Endothelial cell (in vitro differentiated cells): ENCODE measurements at places on chromosomes 11 and 22. TPM values are rescaled to one million over a fixed set of nuclear protein-coding genes. Genes with fewer than 3 reads are reported as not detected.

The ABTB2 gene
- total RNA-seq: 72.8 TPM

DNA sequence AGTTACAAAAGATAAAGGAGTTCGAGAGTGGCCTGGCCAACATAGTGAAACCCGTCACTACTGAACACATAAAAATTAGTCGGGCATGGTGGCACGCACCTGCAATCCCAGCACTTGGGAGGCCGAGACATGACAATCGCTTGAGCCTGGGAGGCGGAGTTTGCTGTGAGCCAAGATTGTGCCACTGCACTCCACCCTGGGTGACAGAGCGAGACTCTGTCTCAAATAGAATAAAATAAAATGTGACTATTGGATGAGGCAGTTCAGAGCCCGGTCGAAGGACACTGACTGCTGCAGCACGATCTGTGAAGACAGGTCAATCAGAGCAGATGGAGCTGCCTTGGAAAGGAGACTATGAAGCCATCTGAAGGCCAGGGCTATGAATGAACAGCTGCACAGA is 37.7 kb upstream of the ANO1 start:
- no peak for DNase-seq

GRCh38 chr22:24516301-24516737 is 21.2 kb downstream of the UPB1 start:
- no peak for DNase-seq

GRCh38 chr11:123203934-123204333 is 8.9 kb upstream of the CLMP start:
- no peak for DNase-seq

DNA sequence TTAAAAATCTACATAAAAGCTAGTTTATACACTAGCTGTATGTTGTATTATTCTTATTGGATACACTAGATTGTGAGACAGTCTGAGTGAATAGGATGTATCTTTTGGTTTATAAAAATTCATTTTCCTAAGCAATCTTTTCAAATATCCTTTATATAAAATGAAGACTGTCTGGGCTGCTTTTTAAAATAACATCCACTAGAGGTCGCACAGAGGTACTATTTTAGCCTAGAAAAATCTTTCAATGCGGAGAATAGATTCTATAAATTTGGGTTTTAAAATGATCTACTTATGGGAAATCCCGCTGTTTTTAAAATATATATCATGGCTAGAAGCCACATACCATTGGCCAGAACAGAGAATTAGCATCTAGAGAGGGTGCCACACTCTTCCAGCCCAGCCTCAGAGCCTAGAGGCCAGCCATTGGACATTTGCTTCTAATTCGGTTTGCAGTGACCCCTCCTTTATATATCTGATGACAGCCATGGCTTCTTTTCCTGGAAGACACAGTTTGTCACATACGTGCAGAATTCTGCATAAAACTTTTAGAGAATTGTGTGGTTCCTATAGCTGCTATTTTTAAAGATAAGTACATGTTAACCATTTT is 7.3 kb downstream of the C11orf97 start:
- no peak for DNase-seq

The TLCD5 gene
- 15.2 TPM for total RNA-seq

- DNase-seq: no peak
Observed at GRCh38 chr22:39457556-39458443, 988 bp downstream of the MGAT3 start.

GRCh38 chr22:29302681-29303465 is 3.6 kb upstream of the GAS2L1 start:
- DNase-seq: no peak

The MRGPRE gene
- total RNA-seq: not detected

The PRG2 gene
- not detected for total RNA-seq

DNA sequence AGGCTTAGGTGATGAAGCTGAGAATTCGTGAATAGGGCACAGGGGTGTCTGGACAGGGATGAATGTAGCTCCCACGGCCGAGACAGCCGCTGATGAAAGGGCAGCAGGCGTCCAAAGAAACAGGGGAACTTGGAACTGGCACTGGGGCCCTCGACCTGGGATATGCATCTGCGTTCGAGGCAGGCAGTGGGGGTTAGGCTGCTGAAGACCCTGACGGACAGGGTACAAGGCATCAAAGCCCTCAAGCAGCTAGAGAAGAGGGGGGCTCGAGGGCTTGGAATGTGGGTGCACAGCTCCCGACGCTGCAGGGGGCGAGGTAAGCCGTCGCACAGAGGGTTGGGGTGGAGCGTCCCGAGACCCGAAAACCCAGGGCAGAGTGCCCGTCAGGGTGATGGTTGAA is 6.9 kb upstream of the SYT8 start:
- no peak for DNase-seq

DNA sequence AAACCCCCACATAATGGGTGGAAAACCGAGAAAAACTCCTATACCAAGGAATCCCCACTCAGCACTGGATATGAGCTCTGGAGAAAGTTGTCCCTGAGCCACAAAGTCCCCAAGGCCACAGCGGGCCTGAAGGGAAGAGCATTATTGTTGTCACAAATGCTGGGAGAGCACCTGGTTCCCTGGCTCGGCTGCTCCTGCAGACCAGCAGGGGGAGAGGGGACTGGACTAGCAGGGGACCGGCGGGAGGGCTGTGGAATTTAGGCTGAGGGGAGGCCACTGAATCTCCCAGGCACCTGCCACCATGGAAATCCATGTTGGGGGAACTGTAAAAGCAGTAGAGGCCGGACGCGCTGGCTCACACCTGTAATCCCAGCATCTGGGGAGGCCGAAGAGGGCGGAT is 7.0 kb downstream of the PC start:
- DNase-seq: no peak

- DNase-seq: no peak
Observed at GRCh38 chr22:25070956-25071355, 118.4 kb downstream of the KIAA1671 start.

- DNase-seq: no peak
Observed at GRCh38 chr11:68775951-68776388, 24.6 kb upstream of the TESMIN start.

- DNase-seq: no peak
Observed at GRCh38 chr11:68128682-68129327, 7.6 kb upstream of the CHKA start.

The HEPN1 gene
- not detected for total RNA-seq

DNA sequence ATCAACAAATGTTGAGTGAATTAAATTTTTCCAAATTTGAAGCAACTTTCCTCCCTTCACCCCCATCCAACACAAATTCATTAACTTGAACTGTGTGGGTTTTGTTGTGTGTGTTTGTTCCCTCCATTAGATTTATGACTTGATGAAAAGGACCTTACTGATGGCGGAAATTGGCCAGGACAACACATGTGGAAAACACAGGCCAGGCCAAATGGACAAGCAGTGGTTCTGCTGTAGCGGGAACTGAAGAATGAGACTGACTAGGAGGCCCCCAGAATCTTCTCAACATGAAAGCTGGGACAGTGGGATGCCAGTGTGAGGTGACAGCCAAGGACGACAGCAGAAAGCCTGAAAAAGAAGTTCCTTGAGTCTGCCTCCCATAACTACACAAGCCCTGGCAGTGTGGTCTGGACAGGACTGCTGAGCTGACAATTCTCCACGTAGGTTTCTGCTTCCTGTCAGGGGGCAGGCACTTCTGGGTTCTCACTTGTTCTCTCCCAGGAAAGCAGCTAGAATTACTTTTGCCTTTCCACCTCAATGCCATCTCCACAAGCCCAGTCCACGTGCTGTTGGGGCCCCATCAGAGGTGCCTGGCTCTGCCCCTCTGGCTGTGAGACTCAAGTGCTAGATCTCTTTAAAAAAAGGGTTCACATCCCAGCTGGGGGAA is 94.3 kb downstream of the ETS1 start:
- no peak for DNase-seq

- DNase-seq: peak; percentile 64
Observed at GRCh38 chr11:119518746-119519730, 96.1 kb upstream of the THY1 start.

DNA sequence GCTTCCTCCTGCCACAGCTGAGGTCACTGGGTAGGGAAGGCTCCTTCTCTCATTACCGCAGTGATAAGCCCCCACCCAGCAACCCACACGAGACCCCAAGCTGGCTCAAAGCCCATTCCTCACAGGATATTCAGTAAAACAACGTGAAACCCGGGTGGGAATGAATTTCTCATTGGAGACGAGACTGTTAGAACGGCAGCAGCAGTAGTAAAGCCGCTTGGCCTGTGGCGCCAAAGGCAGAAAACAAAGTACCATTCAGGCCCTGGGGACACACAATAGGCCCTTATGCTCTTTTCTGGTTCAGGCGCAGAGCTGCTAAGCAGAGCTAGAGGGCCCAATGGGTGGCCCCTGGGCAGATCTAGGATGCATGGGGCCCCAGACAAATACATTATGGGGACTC is 45.3 kb downstream of the PC start:
- no peak for DNase-seq

DNA sequence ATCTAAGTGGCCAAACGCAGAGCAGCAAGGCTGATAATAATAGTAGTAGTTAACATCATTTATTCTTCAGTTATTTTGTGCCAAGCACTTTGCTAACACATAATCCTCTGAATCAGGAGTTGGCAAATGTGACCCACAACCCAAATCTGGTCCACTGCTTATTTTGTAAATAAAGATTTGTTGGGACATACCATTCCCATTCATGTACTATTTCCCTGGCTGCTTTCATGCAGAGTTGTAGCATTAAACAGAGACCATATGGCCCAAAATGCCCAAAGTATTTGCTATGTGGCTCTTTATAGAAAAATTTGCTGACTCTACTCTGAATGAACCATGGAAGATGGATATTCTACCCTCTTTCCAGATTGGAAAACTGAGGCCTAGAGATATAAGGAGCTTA is 50.3 kb downstream of the COMMD9 start:
- no peak for DNase-seq

DNA sequence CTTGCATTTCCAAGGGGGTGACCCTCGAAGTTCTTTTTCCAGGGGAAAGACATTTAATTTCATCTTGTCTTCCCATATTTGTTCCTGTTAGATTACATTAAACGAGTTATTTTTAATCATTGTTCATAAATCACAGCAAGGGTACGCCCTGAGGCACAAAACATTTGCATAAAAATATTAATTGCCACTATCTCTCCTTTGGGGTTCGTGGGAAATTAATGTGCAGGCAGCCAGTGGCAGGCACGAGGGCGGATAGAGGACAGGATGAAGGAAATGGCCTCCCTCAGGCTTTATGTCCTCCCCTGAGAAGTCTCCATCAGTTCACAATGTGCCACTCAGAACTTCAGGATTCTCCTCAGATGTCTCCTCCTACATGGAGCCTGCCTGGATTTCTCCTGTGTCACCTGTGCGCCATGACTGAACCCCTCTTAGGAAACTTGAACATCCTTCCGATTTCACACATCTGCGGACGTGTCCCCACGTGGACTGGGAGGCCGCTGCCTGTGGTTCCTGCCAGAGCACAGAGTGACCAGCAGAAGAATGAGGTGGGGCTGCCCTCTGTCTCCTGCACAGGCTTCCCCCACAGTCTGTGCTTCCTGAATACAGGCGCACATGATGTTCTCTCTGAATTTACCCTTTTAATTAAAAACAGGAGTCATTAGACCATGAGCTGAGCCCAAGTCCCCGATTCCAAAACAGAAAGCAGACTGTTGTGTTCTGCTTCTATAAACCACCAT is 1085.9 kb downstream of the TBC1D22A start:
- no peak for DNase-seq

DNA sequence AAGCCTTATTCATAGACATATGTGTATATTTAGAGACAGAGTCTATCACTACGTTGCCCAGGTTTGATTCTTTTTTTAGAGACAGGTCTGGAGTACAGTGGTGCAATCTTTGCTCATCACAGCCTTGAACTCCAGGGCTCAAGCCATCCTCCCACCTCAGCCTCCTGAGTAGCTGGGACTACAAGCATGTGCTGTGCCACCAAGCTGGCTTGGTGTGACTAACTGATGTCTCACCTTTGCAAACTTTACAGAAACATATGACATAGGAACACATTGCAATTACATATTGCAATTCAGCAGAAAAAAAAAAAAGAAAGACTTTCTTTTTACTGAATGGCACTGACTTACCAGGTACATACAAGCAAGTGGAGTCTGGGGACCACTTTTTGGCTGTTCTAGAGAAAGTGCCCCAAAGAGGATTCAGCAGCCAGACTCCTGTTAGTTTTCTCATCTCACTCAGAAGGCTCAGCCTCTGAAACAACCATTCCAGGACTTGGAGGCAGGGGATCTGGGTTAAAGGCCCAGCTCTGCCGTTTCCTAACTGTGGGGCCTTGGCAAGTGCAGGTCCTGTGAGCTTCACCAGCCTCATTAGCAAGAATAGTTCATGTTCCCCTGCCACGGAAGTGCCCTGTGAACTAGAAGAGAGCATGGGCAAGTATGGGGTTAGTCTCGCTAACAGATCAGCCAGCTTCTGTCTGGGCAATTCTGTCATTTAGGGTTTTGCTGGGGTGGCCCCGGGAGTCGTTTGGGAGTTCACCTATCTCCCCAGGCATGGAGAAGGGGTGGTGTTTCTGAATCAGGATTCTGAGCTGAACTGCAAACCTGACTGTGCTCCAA is 11.3 kb upstream of the NFAM1 start:
- no peak for DNase-seq

GRCh38 chr11:120431633-120432032 is 79.9 kb upstream of the GRIK4 start:
- peak; percentile 5 for DNase-seq

The OR2AG1 gene
- not detected for total RNA-seq

GRCh38 chr22:29885610-29886009 is 2.6 kb downstream of the MTMR3 start:
- no peak for DNase-seq

- DNase-seq: no peak
Observed at GRCh38 chr11:102288725-102289083, 28.6 kb upstream of the BIRC3 start.

DNA sequence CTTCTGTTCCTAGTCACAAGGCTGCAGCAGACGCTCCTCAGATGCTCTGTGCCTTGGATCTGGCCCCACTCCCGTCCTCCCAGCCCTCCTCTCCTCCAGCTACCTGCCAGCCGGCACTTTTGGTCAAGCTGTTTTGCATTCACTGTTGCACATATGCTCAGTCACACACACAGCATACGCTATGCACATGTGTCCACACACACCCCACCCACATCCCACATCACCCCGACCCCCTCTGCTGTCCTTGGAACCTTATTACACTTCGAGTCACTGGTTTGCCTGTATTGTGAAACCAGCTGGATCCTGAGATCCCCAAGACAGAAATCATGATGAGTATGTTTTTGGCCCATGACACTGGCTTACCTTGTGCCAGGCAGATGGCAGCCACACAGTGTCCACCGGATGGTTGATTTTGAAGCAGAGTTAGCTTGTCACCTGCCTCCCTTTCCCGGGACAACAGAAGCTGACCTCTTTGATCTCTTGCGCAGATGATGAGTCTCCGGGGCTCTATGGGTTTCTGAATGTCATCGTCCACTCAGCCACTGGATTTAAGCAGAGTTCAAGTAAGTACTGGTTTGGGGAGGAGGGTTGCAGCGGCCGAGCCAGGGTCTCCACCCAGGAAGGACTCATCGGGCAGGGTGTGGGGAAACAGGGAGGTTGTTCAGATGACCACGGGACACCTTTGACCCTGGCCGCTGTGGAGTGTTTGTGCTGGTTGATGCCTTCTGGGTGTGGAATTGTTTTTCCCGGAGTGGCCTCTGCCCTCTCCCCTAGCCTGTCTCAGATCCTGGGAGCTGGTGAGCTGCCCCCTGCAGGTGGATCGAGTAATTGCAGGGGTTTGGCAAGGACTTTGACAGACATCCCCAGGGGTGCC is 109.8 kb downstream of the BCR start:
- DNase-seq: peak; percentile 81

- DNase-seq: no peak
Observed at GRCh38 chr11:15291885-15292284, 177.2 kb downstream of the INSC start.

The SPON1 gene
- total RNA-seq: 120 TPM

GRCh38 chr11:19912115-19912957 is 199.7 kb downstream of the NAV2 start:
- no peak for DNase-seq
